ENCODE measurements at places on chromosomes 4 and X. TPM values are rescaled to one million over a fixed set of nuclear protein-coding genes. Genes with fewer than 3 reads are reported as not detected.

CPLX1 gene
- 0.30 TPM for total RNA-seq

FAM156B gene
- total RNA-seq = 31.2 TPM

PDCL2 gene
- total RNA-seq = not detected

CLDN22 gene
- not detected for total RNA-seq

TMEM255A gene
- 0.69 TPM for total RNA-seq

DNA sequence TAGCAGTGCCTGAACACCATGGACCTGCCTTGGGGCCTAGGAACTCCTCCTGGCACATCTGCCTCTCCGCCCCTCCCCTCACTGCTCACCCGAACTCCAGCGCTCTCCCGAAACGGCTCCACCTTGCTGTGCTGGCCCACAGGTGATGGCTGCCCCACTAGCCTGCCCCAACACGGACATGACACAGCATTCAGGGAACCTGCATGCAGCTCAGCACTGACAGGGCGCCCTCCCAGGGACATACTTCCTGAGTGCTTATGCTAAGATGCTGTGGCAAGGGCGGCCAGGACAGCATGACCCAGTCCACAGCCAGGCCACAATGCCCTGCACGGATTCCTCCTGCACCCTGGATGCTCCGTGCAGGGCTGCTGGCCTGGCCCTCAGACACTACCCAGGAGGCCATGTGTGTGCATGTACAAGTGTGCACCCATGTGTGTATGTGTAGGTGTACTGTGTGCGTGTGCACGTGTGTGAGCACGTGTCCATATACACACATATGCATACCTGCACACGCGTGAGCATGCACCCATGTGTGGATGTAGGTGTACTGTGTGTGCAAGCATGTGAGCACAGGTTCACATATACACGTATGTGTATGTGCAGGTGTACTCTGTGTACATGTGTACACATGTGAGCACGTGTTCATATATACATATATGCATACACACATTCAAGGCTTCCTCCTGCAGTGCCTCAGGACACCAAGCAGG lies 6.0 kb downstream of the TMEM271 start:
- DNase-seq = no peak

DNA sequence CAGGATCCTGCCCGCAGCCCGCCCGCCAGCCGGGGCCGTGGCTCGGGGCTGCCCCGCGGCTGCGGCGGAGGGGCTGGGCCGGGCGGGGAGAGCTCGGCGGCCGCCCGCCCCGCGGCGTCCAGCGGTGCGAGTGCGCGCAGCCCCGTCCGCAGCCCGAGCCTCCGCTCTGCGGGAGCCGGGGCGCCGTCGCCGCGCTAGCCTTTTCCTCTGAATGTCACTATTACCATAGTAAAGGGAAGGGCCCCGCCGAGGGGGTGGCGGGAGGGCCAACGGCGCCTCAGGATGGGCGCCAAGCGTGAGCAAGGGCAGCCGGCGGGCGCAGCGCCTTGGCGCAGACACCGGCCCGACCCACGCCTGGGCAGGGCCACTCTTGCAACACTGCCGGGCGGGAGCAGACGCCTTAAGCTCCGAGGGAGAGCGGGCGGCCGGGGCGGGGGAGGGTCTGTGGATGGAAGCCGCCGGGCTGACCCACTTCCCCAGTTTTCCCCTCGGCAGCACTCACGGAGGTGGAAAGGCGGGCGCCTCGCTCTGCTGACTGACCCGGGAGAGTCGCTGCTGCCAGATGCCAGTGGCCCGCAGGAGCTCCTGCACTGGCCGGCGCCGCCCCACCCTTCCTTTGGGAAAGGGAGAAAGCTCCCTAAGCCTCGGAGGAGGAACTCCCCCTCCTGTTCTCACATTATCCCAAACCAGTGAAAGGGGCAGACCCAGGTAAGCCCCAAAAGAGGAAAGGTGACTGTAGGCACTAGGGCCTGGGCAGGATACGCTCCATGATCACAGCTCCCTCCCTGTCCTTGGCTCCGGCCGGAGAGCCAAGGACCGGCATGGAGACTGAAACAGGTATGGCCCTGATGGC lies 329.4 kb downstream of the HNRNPD start:
- DNase-seq = no peak

DNA sequence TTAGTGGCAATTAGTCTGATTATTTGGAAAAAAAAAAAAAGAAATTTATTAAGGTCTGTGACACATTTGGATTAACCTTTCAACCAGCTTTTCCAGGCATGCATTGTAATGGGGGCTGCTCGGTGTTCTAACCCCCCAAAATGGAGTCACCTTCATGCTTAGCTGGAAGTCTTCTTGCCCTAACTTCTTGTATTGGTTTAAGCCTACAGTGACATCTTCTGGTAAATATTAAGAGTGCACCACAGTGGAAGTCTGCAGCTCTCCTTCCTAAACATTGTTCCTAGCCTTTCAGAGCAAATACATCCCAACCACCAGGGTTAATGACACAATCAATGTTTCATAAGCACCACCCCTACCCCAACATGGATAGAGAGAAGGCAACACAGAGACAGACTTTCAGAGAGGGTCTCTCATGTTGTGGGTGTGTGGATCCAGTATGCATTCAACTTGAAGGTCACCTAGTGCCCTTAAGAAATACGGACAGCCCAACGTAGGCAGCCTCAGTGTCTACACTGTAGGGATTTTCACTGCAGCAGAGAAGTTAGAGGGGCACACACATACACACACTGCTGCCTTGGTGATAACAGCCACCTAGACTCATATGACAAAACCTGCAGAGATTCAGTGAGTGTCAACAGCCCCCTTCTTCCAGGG lies 142.9 kb upstream of the MBNL3 start:
- no peak for DNase-seq
